ENCODE measurements at places on chromosomes 11 and 22.

DNA sequence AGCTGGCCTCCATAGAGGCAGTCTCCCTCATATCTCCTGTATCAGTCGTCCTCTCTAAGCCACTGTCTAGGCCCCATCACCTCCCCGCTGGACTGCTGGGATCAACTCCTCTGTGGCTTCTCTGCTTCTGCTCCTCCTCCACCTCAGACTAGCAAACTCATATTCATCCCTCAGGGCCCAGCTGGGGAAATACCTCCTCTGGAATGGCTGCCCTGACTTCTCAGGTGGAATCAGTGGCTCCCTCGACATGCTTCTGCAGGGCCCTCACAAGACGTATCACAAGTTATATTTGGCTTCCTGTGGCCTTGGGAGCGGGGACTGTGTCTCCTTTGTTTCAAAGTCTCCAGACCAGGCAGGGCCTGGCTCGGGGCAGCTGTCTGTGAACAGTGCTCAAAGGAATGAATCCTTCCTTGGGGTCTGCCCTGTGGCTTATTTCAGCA, 10.0 kb downstream of the SLC29A2 start:
- DNase-seq: no peak

DNA sequence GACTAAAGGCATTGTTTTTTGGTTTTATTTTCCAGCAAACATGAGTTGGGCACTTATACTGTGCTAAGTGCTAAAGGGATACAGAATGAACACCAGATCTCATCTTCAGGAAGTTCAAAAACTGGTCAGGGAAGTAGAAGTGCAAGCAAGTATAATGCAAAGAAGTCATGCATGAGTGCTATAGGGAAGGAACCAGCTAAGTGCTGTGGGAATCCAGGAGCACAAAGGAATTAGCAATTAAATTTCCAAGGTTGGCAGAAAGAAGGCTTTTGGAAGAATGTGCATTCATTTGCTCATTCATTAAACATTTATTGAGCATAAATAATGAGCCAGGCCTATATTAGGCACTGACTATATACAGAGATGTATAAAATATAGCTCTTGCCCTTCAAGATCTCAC, 143.7 kb upstream of the ARHGAP42 start:
- no peak for DNase-seq

GRCh38 chr11:37394236-37394870, 796.3 kb upstream of the RAG2 start:
- DNase-seq: no peak

DNA sequence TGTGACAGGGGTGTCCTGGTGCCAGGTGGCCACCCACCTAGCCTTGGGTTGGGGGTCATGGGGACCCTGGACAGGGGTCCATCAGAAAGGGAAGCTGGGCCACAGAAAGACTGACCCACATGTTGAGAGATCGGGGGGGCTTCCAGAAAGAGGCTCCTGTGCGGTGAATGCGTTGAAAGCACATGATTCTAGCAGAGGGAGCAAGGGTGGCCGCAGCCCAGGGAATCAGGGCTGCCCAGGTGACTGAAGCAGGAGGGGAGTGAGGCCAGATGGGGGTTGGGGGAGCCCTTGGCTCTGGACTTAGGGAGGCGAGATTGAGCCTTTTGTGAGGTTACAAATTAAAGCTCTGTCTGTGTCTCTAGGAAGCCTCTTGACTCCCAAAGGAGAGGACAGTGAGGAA, 80.7 kb downstream of the MORC2 start:
- no peak for DNase-seq

DNA sequence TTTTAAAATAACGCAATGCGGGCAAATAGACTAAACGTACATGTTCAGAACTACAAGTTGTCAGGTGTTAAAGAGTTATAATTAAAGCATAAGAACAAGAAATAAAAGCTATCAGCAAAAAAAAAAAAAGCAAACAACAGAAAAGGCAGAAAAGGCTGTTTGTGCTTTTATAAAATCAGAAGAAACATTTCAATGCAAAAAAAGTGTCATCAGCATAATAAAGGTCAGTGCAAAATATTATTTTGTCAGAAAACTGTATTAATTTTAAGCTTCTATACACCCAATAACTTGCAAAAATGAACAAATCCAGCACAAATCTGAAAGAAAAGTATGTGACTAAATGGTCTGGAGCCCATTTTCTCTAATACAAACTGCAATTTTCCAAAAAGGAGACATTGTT, 23.6 kb downstream of the XKR3 start:
- no peak for DNase-seq

DNA sequence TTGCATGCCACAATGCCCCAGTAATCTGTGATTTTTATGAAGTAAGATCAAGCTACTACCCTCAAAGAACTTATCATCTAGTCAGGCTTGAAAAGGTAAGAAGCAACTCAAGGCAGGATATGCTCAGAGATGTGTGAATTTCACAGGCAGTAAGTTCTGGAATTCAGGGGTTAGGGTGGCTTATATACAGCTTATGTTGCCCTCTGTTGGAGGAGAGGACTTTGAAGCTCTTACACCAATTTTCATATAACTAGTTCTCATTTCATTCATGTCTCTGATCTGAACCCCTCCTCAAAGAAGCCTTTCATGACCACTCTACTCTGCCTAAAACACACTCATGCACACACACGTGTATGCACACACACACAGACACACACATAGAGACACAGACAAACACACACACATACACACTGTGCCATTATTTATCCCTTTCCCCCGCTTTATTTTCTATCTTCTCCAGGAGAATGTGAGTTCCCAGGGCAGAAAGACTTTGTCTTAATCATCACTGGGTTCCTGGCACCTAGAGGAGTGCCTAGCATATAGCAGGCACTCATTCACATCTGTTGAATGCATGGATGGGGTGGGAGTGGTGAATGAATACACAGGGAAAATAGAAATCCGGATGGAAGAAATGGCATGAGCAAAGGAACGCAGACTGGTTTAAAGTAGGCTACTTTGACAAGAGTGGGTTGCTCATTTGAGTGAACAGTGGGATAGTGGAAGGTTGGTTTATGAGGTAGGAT, 220.7 kb upstream of the ZBED5 start:
- no peak for DNase-seq

- DNase-seq: no peak
Measured at GRCh38 chr22:27105142-27106025, 448.0 kb downstream of the MIAT start.

DNA sequence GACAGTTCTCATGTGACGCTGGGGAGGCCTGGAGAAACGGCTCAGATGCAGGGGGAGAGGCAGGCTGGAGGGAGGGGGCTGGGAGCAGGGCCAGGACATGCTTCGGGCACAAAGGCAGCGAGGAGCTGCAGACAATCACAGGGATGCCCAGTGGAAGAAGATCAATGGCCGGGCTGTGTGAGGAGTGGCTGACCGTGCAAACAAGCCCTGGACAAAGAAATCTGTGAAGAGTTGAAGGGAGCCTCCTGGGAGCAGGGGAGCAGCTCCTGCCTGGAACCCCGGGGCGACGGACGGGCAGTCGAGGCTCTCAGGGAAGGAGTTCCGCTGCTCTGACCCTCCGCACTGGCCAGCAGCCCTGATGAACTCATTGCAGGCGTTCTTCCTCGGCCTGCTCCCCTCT, 126.7 kb upstream of the B3GAT1 start:
- no peak for DNase-seq

DNA sequence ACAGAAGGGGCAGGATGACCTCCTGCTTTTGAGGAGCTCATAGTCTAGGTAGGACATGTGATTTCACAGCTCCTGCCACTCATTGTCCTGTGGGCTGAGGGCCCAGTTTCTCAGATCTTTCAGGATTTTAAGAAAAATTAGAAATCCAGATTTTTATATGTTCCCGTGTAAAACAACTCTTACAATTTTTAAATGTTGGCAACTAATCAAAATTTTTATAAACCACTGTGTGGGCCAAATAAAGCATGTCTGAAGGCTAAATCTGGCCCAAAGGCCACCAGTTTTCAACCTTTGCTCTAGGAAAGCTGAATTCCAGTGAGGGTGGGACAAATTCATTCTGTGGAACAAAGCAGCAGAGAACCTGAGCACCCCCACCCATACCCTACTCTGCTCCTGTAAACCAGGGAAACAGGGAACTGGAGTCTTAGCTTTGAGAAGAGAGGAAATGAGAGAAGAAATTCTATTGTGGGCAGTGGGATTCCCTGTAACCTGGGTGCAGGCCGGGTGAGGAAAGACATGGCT, 20.6 kb downstream of the LRRC32 start:
- no peak for DNase-seq

DNA sequence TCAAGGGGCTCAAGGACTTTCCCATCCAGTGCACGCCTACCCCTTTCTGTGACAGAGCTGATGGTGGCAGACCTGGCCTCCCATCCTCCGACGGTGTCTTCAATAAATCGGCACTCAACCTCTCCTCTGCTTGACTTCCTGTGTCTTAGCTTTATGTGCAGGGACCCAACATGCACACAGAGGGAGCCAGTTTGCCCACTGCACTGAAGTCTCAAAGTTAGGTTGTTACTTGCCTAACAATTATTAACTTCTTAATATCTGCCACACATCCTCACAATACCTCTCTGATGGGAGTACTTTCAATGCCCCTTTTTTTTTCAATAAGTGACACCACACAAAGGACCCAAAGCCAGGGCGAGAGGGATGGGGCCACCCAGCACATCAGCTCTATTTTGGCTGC, 3.6 kb downstream of the IZUMO1R start:
- no peak for DNase-seq

- DNase-seq: no peak
Measured at GRCh38 chr11:8829556-8829955, 81.4 kb upstream of the AKIP1 start.

DNA sequence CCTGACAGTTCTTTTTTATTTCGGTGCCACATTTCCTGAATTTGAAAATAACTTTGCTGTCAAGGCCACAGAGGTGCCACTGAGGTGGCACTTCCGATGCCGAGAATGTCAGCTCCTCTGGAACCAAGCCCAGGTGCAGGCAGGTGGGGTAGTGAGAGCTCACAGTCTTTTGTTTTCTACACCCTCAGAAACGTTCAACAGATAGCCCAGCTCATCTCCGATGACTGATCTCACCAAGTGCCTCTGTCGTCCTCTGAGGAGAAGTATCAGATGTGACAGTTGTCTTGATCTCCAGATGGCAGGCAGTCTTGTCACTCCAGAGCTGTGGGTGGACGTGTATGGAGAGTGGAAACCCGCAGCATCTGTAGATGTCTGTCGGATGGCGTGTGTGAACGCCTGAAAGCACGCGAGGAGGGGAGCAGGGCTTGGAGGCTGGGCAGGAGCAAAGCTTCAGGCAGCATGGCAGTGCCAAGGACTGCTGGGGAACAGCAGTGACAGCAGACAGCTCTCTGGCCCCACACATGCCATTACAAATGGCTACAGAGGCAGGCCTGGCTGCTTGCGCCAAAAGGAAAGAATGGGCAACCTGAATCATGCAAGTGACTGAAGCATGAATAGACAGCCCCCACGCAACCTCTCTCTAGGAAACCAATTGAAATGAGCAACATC, 877.0 kb downstream of the OPCML start:
- DNase-seq: no peak

DNA sequence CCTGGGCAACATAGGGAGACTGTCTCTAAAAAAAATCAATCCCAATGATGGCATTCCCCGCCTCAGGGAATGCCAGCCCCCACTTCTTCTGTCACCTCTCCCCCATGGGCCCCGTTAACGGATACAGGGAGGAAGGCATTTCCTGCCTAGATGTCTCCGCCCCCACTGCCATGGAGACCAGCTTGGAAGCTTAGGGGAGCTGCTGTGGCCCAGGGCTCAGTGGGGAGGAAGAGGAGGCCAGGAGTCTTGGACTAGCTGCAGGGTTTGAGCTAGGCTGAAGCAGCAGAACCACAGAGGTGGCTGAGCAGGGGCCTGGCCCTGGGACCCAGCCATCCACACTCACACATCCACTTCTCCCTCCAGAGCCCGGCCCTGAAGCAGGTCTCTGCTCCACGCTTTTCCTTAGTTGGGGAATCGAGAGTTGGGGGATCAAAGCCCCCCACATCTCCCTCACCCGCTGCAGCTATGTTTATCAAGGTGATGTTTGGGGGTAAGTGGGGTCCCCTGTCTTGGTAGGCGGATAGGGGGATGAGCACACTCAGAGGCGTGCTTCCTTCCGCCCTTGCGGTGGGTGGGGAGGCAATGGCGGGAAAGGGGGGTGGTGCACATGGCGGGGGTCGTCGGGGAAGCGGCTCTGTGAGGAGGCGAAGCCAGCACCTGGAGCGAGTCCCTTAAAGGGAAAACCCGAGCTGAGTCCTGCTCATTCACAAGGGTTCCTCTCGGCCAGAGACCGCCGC, at the start of gene C22orf15:
TSS of gene C22orf15 (plus strand) at position 149 of the 737 bp plus-strand sequence. CDS start at position 466, 317 bp downstream.
- DNase-seq: peak; percentile 4

DNA sequence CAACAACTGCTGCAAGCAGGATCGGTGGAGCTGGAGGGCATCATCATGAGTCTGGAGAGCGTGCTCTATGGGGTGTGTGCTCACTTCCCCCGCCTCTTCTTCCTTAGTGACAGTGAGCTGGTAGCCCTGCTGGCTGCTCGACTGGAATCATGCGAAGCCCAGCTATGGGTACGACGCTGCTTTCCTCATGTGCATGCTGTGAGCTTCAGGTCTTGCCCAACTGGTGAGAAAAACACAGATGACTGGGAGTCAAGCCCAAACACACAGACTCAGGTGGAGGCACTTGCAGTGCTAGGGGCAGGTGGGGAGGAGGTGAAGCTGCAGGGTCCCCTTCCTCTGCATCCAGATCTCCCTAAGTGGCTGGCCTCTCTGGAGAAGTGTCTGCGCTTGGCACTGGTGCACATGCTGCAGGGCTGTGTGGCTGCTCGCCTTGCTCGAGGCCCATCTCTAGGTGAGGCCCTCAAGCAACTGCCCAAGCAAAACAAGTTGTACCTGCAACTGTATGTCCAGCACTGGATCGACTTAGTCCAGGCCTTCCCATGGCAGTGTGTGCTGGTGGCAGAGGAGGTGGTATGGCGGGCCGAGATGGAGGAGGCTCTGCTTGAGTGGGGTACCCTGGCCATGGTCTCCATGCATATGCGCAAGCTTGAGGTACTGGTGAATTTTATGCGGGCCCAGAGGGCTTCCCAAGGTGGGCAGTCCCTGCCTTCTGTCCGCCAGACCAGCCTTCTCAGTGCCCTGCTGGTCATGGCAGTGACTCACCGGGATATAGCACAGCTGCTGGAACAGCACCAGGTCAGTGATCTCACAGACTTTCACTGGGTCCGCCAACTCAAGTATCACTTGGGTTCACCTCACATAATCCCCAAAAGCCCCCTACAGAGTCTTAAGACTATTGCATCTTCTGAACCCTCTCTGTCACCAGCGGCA, 48.1 kb downstream of the DNHD1 start:
- DNase-seq: no peak

- DNase-seq: peak; percentile 20
Measured at GRCh38 chr11:122851366-122851966, 13.2 kb downstream of the CRTAM start.

DNA sequence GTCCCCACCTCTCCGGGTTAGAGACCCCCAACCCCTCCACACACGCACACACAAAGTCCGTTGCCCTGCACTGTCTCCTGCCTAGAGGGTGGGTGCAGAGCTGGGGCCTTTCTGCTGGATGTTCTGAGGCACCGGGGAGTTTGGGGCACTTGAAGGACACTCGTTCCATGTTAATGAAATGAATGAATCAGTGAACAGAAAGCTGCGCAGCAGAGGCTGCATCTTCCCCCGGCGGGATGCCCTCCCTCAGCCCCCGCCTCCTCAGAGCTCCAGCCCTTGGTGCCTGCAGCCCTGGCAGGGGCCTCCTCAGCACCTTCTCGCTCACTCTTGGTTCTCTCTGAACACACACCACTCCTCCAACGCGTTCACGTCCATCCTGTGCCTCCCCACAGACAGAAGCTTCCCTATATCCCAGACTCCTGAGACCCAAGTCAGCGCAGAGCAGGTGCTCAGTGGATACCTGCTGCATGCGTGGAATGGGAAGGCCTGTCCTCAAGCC, 611.9 kb downstream of the TBC1D22A start:
- DNase-seq: no peak

GRCh38 chr22:23754980-23755636, 883 bp upstream of the VPREB3 start:
- peak; percentile 64 for DNase-seq

- DNase-seq: no peak
Measured at GRCh38 chr11:134585666-134586610, 173.9 kb upstream of the B3GAT1 start.
